Omental fat pad (tissue), 4 donors: ENCODE measurements at places on chromosomes 7 and 10. TPM values are rescaled to one million over a fixed set of nuclear protein-coding genes. Genes with fewer than 3 reads are reported as not detected.

DNA sequence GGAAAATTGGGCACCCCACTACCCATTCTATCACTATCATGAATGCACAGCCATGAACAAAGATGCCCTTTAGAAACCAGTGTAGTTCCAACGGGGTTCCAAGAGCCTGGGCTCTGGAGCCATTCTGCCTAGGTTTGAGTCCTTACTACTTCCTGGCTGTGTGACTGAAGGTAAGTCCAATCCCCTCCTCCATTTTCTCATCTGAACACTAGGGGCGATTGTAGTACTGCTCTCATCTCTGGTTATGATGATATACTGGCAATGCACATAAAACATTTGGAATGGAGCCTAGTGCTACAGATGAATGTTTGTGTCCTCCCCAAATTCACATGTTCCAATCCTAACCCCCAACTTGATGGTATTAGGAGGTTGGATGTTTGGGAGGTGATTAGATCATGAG is 28.1 kb upstream of the CDH23 start:
- no peak for DNase-seq

- no peak for DNase-seq
Measured at GRCh38 chr7:135736586-135737305, 8.8 kb upstream of the SLC13A4 start.

DNA sequence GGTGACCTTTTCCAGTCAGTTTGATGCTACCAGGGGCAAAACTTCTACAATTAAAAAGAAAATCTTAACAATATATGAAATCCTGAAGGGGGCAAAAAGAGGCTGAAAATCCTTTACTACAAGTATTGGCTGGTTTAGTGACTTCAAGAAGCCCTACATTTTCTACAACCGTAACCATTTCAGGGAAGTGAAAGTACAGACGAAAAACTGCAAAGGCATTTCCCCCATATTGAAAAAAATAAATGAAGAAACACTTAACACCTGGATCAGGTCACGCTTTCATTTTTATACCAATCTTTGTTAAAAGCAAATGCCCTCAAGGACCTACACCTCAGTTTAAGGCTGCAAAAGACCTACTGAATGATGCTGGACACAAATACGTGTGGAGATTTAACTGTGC is 38.6 kb downstream of the IL6 start:
- DNase-seq = no peak

The BICC1 gene
- total RNA-seq = 23.3 TPM

DNA sequence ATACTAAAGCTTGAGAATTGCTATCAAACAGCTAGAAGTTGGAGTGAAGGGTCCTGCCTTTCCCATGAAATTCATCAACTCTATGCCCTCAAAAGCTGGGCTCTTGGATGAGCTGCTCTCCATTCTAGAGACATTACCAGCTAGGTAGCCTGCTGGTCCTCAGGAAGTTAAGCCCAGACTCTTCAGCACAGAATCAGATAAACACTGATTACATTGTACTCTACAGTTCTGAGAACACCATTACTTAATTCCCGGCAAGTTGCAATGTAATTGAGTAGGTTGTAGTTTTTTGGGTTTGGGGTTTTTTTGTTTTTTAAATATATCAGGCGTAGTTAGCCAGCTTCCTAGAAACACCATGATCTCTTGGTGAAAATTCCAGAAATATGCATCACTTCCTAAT is 84.1 kb upstream of the PIK3CG start:
- no peak for DNase-seq

DNA sequence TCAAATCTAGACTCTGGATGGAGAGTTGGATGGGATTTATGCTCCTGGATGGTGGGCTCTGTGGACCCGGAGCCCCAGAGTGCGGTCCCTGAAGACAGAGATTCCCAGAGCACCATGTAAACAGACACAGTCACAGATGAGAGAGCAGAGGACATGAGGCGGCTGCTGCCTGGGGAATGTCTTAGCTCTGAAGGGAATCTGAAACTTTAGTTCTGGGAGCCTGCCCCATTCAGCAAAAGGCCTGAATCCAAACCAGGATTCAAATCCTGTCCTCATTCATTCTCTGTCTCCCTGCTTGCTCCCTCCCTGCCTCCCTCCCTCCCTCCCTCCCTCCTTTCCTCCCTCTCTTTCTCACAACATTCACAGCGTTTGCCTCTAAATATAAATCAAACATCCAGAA is 49.5 kb upstream of the CALD1 start:
- DNase-seq = no peak

The SMURF1 gene
- total RNA-seq = 24.5 TPM

GRCh38 chr7:45898222-45898621 is 9.9 kb downstream of the IGFBP1 start:
- no peak for DNase-seq

The IDI1 gene
- 67.5 TPM for total RNA-seq

The CTAGE6 gene
- not detected for total RNA-seq

The VAX1 gene
- total RNA-seq = not detected

GRCh38 chr7:99742737-99743394 is 7.9 kb upstream of the CYP3A7 start:
- DNase-seq = no peak

The MBLAC1 gene
- total RNA-seq = 2.9 TPM

DNA sequence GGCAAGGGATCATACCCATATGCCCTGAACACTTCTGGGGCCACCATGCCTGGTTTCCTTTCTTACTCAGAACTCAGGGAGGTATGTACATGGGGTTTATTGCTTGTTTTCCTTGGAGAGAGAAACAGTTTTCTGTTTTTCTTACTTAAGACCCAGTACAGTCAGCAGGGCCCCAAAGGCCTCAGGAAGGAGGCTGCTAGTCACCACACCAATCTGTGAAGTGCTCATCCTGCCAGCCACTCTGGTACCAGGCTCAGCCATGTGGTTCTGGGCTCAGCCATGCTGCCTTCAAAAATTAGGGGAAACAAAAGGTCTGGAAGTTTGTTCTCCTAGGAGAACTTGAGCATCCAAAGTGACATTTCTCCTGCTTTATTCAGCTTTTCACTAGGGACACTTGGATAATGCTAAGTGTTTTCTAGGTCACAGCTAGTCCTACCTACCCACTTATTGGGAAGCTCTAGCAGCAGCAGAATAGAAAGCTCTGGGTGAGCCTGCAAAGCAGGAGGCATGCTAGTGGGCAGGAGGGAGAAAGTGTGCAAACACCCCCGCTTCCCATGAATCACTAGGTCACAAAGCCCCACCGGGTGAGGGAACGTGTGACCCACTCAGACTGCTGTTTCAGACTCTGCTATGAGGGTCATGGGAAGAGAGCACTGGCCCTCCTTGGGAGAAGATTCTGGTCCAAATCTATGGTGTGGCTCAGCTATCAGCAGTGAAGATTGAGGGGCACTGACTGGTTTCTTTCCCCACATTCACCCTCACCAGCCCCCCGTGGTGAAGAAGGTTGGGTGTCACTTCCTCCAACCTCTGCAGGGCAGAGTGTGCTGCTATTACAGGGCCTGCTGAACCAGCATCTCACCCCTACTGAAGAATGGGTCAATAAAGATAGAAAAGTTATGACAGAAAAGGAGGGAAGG is 23.9 kb downstream of the NUDCD3 start:
- no peak for DNase-seq

The OR2A42 gene
- total RNA-seq = not detected

GRCh38 chr10:123043409-123043925 is 34.7 kb downstream of the ACADSB start:
- no peak for DNase-seq

The ATP6V0E2 gene
- 21.2 TPM for total RNA-seq

GRCh38 chr10:49010295-49010694 is 70.7 kb upstream of the LRRC18 start:
- no peak for DNase-seq

GRCh38 chr7:47186316-47186715 is 395.6 kb downstream of the TNS3 start:
- no peak for DNase-seq

DNA sequence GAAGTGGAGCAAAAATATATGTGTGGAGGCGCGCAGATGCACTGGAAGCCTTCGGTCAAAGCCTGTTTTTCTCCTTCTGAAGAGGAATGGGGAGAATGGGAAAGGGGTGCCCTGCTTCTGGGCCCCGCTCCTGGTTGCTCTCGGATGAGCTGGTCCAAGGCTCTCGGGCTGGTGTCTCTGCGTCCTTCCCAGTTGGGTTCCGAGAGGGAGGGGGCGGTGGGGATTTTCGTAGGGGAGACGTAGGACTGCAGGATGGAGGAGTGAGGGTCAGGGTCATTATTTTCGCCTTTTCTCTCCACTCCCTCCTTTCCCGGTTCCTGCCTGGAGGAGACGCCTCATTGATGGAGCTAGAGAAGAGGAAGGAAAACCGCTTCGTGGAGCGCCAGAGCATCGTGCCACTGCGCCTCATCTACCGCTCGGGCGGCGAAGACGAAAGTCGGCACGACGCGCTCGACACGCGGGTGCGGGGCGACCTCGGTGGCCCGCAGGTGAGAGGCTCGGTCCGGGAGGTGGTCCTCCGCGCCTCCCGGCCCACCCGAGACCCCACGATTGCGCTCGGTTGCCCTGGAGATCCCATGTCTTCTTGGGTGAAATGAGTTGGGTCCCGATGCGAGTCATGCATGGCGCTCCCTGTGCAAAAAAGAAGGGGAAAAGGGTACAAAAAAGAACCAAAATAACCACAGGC is 790 bp downstream of the ADAM22 start:
- DNase-seq = no peak

The GSTO2 gene
- total RNA-seq = 0.84 TPM

The TES gene
- 58.6 TPM for total RNA-seq

DNA sequence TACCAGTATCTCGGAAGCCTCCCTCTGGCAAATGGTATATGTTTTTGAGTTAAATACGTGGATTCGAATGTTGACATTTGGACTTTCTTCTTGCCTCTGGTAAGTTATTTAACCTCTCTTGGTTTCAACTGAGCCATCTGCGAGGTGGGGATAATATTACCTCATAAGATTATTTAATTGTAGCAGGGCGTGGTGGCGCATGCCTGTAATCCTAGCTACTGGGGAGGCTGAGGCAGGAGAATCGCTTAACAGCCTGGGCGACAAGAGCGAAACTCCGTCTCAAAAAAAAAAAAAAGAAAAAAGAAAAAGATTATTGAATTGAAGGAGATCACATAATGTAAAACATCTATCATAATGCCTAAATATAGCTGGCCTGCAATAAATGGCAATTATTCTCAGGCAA is 396 bp upstream of the TAF5 start:
- no peak for DNase-seq

The GPR15LG gene
- not detected for total RNA-seq

- no peak for DNase-seq
Measured at GRCh38 chr7:127890726-127891125, 140.5 kb downstream of the LRRC4 start.

The CYP26C1 gene
- total RNA-seq = 0.36 TPM

DNA sequence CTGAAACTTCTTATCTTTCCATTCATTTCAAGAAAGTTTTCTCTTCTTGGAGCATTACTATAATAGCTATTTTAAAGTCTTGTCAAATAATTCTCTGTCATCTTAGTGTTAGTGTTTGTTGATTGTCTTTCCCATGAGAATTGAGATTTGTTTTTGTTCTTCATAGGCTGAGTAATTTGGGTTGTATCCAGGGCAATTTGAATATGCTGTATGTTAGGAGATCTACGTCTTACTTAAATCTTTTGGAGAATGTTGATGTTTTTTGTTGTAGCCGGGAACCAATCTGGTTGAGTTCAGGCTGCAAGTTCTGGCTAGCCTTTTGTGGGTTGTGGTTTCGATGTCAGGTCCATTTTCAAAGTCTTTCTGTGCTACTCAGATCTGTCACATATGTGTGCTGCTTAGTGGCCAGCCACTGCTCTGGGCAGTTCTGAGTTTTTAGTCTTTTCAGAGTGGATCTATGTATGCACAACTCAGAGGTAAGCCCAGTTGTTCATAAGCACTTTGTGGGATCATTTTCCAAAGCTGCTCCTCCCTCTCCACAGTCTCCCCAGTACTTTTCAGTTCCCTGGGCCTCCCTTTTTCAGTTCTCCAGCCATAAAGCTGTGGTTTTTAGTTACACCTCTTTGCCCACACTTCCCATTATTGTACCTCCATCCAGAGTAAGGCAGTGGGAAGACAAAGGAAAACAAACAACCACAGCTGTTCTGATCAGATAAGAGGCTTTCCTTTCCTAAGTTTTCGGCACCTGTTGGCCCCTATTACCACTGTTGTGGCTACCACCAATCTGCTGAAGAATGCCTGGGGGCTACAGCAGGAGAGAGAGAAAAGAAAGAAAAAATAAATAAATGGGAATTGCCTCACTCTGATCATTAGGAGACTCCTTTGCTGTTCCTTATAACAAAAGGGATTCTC is 4.7 kb upstream of the CCNJ start:
- no peak for DNase-seq

The MSS51 gene
- total RNA-seq = 2.4 TPM

DNA sequence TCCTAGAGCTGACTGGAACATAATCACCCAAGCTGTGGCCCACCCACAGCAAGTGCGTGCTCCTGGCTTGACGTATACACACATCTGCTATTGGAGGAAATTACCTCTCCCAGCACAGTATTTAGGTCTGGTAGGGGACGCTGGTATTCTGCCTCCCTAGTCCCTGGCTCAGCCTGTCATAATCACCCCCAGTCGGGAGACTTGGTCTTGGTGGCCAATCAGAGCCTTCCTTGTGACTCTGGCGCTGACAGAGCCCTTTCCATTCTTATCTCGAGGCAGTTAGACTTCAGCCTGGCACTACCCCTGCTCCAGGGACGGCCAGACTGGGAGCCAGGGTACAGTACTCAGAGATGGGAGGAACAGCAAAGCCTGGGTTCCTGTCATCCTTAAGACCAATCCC is 14.3 kb upstream of the PRKAG2 start:
- DNase-seq = no peak

DNA sequence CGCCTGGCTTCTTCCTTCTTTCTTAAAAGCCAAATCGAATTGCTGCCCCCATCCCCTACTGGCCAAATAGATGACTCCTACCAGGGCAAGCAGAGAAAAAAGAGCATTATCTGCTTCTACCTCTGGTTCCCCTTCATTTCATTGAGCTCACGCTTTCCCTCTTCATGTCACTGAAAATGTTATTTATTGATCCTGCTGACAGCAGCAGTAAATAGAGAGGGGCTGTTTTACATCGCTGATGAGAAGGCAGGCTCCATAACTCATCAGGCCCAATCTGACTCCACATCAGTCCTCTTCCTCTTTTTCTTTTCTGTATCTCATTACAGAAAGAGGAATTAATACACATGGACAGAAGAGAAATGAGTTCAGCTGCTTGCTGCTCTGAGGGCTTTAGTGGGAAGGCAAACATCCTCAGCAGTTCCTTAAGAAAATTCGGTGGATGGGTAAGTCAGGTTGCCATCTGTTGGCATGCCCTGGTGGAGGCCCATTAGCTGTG is 904.1 kb downstream of the KCNMA1 start:
- no peak for DNase-seq

The C10orf105 gene
- total RNA-seq = 0.56 TPM

- DNase-seq = no peak
Measured at GRCh38 chr10:30816159-30816819, 186.7 kb upstream of the LYZL2 start.

DNA sequence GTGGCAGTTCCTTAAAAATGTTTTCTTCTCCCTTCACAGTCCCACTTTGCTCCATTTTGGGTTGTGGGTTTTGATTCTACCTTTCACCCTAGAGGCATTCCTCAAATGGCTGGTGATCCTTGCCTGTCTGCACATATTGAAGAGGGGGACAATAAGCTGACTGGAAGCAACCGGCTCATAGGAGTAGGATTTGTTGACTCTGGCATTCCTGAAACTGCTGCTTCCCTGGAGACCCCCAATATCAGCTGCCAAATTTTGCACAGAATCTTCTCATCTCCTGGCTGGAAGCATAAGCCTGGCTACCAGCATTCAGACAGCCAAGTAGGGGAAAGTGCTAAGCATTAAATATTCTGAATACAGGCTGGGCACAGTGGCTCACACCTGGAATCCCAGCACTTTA is 53.7 kb downstream of the KIF5B start:
- DNase-seq = no peak

The ZNF92 gene
- 5.0 TPM for total RNA-seq

GRCh38 chr10:102421757-102422512 is 1.3 kb downstream of the FBXL15 start:
- DNase-seq = no peak
